Bronchial epithelial cell (primary cell): ENCODE measurements at places on chromosomes 12 and 14.

- DNase-seq: peak; percentile 18
Measured at GRCh38 chr12:61536525-61536924, 723.7 kb upstream of the USP15 start.

GRCh38 chr12:6833189-6833890 is 5.1 kb downstream of the P3H3 start:
- no peak for DNase-seq

- DNase-seq: peak; percentile 84
Measured at GRCh38 chr12:21852251-21852650, 77.7 kb upstream of the KCNJ8 start.

DNA sequence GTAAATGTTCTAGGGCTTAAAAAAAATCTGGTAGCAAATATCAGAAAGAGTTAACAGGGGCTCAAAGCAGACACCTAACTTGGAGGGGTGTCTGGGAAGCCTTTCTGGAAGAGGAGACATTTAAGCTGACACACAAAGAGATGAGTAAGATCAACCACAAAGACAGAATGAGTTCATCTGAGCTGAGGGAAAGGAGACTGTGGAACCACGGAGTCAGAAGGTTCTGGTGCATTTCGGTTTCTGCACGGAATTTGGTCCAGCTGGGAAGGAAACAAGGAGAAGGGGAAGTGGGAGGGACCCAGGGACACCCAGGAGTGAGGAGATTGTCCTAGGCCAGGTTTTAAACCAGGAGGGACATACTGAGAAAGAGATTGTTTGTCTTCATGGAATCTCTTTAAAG is 161.1 kb downstream of the PHETA1 start:
- DNase-seq: no peak

DNA sequence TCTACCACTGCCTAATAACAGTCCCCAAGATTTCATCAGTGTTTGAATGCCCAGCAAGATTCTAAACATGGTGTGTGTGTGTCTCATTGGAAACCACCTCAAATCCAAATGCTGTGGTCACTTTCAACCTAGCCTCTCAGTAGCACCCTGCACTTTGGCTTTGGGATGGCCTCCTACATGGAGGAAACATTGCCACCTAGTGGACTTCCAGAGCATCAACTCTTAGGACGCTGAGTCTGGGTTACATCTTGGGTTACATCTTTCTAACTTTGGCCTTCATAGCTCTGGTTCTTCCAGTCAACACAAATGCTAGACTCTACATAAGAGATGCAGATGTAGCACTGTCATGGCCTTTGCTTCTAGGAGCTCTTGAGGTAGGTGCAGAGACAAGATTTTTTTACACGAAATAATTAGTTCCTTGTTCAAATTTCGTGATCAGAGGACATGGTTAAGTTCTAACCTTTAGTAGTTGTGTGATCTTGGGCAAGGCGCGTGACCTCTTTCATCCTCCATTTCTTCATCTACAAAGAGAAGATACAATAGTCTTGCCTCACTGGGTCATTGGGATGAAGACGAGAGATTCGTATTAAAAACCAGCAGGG is 113.5 kb upstream of the VASH1 start:
- peak; percentile 55 for DNase-seq

GRCh38 chr12:94795520-94795919 is 145.2 kb upstream of the TMCC3 start:
- DNase-seq: peak; percentile 65

DNA sequence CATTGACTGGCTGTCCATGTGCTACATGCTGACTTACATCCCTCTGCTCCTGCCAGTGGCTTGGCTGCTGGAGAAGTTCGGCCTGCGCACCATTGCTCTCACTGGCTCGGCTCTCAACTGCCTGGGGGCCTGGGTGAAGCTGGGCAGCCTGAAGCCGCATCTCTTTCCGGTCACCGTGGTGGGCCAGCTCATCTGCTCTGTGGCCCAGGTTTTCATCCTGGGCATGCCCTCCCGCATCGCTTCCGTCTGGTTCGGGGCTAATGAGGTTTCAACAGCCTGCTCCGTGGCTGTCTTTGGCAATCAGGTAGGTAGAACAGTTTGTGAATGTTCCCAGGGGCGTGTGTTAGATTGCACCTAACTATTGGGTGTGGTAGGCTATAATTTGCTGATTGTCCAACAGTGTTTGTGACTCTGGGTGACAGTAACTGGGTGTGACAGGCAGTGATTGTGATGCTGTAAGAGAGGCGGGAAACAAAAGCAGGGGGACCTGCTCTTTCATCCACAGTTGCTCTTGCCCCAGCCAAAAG is 981 bp downstream of the FLVCR2 start:
- DNase-seq: no peak

- DNase-seq: no peak
Measured at GRCh38 chr12:40688085-40688725, 4.0 kb upstream of the CNTN1 start.

- no peak for DNase-seq
Measured at GRCh38 chr12:83036847-83037246, 350.1 kb downstream of the TMTC2 start.

DNA sequence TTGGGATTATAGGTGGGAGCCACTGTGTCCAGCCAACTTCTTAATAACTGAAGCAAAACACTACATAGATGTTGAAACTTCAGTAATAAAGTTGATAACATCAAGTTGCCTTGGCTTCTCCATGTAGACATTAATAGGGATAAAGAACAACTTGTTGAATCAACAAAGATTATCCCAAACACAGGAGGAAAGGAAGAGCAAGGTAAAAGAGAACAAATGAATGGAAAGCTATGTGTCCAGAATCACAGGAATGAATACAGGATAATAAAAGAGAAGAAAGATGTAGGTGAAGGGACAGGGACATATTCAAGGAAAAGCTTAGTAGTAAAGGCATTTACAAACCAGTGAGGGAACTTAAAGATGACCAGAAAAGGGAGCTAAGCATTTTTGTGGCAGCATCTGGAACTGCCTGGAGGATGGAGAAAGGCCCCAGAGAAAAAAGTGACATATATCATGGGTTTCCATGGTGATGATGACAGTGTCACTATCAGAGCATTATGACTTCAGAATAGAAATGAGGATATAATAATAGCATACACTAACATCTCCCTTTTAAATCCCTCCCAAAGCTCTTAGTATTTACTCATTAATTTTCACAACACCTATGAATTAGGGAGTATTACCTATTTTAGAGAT is 24.0 kb upstream of the MDM1 start:
- DNase-seq: no peak

DNA sequence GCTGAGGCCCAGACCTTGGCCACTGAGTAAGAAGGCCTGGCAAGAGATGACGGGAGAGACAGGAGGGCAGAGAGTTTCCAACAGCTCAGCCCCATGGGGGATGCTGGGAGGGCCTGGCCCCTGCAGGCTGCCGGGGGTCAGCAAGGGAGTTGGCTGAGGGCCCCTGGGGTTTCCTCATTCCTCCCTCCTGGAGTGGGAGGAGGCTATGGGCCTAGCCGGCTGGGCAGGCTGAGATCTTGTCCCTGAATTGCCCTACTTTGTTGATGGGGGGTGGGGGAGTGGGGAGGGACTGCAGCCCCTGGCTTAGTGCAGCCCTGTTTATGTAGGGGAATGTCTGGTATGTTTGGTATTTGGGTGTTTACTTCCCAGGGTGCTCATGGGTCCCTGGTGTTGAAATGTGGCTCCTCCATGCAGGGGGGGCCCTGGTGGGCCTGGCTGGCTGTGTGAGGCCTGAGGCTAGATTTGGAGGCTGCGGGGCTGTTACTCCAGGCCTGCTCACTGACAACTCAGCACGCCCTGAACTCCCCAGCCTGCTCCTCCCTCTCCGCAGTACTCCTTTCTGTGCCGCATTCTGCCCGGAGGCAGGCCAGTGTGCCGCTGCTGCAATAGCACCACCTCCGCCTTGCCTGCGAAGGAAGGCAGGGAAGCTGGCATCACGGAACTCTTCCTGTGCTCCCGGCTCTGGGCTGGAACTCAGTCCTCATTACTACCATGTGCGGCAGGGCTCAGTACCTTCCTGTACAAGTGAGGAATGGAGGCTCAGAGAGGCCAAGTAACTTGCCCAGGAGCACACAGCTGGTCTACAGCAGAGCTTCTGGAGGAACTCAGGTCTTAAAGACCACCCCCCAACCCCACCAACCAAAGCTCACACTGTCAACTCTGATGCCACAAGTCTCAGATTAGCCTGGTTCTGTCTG is 25.3 kb downstream of the JDP2 start:
- DNase-seq: peak; percentile 87

DNA sequence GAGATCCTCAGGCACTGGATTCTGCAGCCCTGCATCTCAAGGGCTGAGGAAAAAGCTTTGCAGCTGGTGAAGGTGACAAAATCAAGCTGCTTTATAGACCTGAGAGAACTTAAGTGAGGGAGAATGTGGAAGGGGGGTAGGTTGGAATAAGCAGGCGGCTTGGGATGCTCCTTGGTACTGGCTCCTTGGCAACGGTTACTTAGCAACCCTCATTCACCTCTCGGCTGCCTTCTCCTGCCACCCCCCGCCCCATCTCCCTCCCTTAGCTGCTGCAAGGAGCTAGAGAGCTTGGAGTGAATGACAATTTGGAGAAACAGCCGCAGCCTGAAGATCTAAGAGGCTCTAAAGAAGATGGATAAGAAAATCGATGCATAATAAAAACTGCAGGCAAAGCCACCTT is 44.1 kb upstream of the CISTR start:
- DNase-seq: no peak

- no peak for DNase-seq
Measured at GRCh38 chr12:77601069-77601468, 229.6 kb upstream of the NAV3 start.

- DNase-seq: peak; percentile 72
Measured at GRCh38 chr12:70576341-70577282, 60.6 kb downstream of the PTPRB start.

GRCh38 chr12:6229224-6230218 is 29.3 kb downstream of the CD9 start:
- DNase-seq: peak; percentile 85

DNA sequence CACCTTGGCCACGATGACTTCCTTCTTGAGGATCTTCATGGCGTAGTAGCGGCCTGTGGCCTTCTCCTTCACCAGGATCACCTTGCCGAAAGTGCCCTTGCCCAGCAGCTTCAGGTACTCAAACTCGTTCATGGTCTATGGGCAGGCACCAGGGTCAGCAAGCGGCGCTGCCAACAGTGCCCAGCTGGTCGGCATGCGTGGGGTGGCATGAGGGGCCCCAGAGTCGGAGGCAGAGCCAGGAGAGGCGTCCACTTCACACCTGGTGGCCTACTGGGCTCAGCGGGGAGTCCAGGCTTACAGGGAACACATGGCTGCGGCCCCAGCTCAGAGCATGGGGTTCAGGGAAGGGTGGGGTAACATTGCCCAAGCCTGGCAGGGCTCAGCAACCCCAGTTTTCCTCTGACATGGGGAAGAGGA is 20.5 kb downstream of the AKT1 start:
- no peak for DNase-seq

- no peak for DNase-seq
Measured at GRCh38 chr12:58306266-58307000, 365.1 kb downstream of the ATP23 start.

DNA sequence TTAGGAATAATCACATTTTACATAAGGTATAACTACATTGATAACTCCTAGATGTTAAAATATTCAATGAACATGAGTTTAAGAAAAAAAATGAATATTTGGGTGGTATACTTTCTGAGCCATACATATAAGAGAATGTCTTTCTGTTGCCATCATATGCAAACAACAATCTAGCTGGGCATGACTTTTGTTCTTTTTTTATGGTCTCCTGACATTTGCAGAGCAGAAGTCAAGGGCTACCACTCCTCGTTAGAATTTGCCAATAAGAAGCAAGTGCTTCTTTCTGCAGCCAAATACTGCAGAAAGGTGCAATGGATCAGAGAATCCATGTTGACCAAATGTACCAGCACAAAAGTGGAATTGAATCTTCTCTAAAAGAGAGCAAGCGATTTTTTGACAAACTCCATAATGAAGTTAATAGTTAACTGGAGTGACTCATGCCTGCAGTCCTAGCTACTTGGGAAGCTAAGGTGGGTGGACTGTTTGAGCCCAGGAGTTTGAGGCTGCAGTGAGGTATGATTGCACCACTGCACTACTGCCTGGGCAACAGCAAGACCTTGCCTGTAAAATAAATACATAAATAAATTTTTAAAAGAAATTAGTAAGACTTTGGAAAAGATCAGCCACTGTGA is 25.5 kb upstream of the CCDC91 start:
- DNase-seq: peak; percentile 62

GRCh38 chr14:21825149-21825743 is 151.6 kb upstream of the OR4E1 start:
- peak; percentile 62 for DNase-seq

DNA sequence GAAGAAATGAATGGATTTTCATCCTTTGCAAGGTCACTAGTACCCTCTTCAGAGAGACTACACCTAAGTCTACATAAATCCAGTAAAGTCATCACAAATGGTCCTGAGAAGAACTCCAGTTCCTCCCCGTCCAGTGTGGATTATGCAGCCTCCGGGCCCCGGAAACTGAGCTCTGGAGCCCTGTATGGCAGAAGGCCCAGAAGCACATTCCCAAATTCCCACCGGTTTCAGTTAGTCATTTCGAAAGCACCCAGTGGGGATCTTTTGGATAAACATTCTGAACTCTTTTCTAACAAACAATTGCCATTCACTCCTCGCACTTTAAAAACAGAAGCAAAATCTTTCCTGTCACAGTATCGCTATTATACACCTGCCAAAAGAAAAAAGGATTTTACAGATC is 40.8 kb downstream of the SPATA7 start:
- no peak for DNase-seq

- DNase-seq: peak; percentile 16
Measured at GRCh38 chr12:120902846-120903411, 1.2 kb downstream of the SPPL3 start.

DNA sequence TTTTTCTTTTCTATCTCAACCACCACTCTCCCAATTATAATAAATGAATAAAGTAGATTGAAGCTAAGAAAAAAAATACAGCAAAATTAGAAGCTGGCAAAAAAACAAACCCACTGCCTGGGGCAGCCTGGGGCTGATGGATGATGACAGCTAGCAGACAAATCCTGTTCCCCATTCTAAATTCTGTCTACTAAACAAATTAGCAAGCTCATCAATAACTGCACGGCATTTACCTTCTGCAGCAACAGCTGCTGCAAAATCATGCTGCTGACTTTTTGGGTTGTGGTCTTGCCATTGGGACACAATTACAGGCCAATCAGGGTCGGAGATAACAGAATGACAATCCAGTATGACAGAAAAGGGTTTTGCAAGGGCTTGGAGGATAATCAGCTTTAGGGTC is 443.6 kb upstream of the SOX5 start:
- no peak for DNase-seq

- peak; percentile 67 for DNase-seq
Measured at GRCh38 chr12:59357811-59358210, 238.0 kb upstream of the SLC16A7 start.

GRCh38 chr14:39967885-39968284 is 535.7 kb upstream of the FBXO33 start:
- DNase-seq: no peak

- peak; percentile 93 for DNase-seq
Measured at GRCh38 chr14:51581017-51581881, 70.5 kb upstream of the FRMD6 start.

DNA sequence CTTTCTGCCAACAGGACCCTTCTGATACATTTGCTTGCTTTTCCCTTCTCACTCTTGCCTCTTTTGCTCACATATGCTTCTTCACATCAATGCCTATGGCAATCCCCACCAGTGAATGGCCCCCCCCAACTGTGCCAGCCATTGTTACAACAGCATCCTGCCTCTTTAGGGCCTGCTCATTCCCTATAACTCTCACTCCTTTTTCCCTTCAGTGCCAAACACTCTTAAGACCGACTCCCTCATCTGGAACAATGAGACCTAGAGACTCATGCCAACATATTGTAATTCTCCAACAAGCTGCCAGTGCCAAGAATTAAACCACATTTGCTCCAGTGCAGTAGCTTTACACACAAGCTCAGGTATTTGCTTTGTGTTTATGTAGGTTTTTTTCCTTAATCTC is 189.0 kb downstream of the SOX5 start:
- no peak for DNase-seq

- peak; percentile 5 for DNase-seq
Measured at GRCh38 chr12:5716201-5716600, 228.9 kb downstream of the ANO2 start.
